Astrocyte of the cerebellum (primary cell): ENCODE measurements at places on chromosomes 12 and 14.

DNA sequence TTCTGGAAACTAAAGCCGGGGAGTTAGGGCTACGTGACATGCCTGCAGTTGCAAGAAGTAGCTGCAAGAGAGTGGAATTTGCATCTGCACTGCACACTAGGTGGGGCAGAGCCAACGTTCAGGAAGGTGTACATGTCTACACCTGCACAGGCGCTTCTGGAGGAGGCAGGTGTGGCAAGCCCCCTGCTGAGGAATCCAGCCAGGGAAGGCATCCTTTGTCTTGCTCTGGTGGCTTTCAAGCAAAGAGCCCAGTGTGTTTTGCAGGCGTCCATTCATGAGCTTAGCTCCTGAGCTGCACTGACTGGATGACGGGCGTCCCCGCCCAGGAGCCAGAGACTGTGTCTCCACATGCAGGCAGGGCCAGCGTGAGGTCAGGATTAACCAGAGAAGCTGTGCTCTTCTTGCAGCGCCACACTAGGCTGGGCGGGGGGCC is 116.3 kb downstream of the ZFP36L1 start:
- DNase-seq = no peak

- DNase-seq = no peak
Observed at GRCh38 chr12:3671330-3672112, 81.4 kb downstream of the CRACR2A start.

DNA sequence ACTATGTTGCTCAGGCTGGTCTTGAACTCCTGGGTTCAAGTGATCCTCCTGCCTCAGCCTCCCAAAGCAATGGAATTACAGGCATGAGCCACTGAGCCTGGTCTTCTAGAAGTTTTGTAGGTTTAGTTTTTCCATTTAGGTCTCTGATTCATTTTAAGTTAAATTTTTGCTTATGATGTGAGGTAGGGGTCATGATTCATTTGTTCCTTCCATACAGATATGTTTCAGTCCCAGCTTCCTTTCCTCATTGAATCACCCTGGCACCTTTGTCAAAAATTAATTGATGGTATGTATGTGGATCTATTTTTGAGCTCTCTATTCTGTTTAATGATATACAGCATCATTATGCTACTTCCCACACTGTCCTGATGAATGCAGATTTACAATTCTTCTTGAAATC is 25.6 kb upstream of the CABP1 start:
- no peak for DNase-seq

DNA sequence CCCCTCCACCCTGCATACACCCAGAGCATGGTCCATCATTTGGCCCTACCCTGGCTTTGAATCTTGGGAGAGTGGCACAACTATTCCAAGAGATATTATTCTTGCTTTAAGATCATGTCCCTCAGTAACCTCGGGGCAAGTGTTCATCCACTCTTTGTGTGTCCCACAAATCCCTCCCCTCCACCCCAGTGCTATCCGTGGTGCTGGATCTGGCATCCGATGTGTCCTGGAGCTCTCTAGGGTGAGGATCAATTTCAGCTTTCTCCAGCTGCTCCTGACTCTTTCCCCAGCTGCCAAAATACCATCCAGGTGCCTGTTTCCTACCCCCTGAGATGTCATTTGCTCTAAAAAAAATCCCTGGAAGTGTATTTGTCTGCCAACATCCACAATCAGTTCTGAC is 64.8 kb upstream of the CMKLR1 start:
- DNase-seq = no peak

DNA sequence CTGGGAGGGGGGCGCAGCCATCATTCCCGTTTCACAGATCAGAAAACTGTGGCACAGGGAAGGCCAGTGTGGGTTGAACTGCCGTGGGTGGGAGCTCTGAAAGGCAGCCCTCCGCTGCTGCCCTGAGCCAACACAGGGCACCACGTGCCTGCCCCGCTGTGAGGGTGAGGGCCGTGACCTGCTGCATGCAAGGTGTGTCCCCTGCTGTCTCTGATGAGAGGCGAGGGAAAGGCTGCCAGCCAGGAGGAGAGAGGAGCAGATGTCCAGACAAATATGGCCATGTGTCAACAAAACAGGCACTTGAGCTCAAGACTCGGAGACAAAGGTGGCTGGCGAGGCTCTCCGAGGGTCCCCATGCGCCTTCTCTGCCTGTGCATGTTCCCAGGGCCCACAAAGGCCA is 108.8 kb downstream of the RBM19 start:
- DNase-seq = no peak

GRCh38 chr12:109444259-109444658 is 32.8 kb downstream of the KCTD10 start:
- no peak for DNase-seq

DNA sequence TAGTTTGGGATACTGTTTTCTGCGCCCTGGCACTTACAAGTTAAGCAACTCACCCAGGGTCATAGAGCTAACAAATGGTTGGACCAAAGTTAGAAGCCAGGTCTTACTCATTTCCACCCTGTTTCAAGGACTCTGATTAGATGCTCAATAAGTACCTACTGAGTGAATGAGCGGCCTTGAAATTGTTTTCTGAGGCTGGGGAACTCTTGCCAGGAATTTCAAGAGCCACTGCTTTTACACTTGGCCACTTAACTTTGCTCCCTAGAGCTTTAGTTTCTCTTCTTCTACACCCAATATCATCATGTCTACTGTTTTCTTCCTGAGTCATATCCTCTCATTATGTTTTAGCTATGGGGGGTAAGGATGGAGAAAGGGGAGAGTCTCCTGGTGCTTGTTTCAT is 431.6 kb downstream of the ZFP36L1 start:
- DNase-seq = peak; percentile 39

DNA sequence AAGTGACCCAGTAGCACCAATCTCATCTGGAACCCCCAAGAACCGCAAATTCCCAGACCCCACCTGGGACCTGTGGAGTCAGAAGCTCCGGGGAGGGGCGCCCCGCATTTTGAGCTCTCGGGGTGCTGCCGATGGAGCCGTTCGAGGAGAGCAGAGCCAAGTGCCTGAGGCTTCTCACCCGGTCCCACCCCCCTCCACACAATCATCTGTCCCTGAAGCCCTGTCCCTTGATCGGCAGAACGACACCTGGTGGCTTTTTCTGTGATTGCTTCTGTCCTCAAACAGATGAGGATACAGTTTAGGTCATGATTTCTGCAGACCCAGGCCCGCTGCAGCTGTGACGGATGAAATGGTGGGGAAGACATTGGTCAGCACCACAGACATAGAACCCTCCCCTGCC is 74.7 kb downstream of the NOC4L start:
- no peak for DNase-seq
